Activated T-helper 17 cell treated with anti-CD3 and anti-CD28 coated beads, Interleukin-2, amount 50 U/mL, for 72 hours (primary cell): ENCODE measurements at places on chromosomes 4 and X. TPM values are rescaled to one million over a fixed set of nuclear protein-coding genes. Genes with fewer than 3 reads are reported as not detected.

The GPAT3 gene
- total RNA-seq = 5.6 TPM

The SEC24B gene
- total RNA-seq = 28.1 TPM

The STPG2 gene
- 0.21 TPM for total RNA-seq

The CLIC2 gene
- 0.74 TPM for total RNA-seq

The ARR3 gene
- not detected for total RNA-seq

The ARMCX4 gene
- total RNA-seq = 11.3 TPM

The MXRA5 gene
- total RNA-seq = not detected

The ASB9 gene
- 3.1 TPM for total RNA-seq

The PRSS12 gene
- total RNA-seq = not detected

The BRS3 gene
- total RNA-seq = not detected

The IL1RAPL2 gene
- total RNA-seq = not detected

The PITX2 gene
- total RNA-seq = not detected

The TECRL gene
- total RNA-seq = not detected

The EPGN gene
- total RNA-seq = not detected

The HS6ST2 gene
- total RNA-seq = 0.19 TPM

The DUSP21 gene
- not detected for total RNA-seq

The ERVMER34-1 gene
- 0.09 TPM for total RNA-seq

The CDX4 gene
- total RNA-seq = not detected

The RXFP1 gene
- total RNA-seq = not detected

The LIMCH1 gene
- not detected for total RNA-seq

The DDX60 gene
- total RNA-seq = 9.3 TPM

The TCEAL1 gene
- total RNA-seq = 6.0 TPM

The MAB21L2 gene
- not detected for total RNA-seq

The CHRDL1 gene
- total RNA-seq = not detected

The GPRIN3 gene
- 43.5 TPM for total RNA-seq

The DGKK gene
- not detected for total RNA-seq

The CUL4B gene
- total RNA-seq = 36.2 TPM

The KLB gene
- not detected for total RNA-seq

The PCDH7 gene
- not detected for total RNA-seq

The RWDD4 gene
- total RNA-seq = 8.8 TPM

The ARMCX1 gene
- 0.95 TPM for total RNA-seq

The CRMP1 gene
- not detected for total RNA-seq

The FGFRL1 gene
- 16.7 TPM for total RNA-seq

The AWAT2 gene
- total RNA-seq = not detected

The GRXCR1 gene
- total RNA-seq = not detected

The PCDH19 gene
- total RNA-seq = not detected

The TMEM131L gene
- 19.1 TPM for total RNA-seq

The TACR3 gene
- total RNA-seq = not detected

The UCHL1 gene
- 4.9 TPM for total RNA-seq

The SULT1E1 gene
- not detected for total RNA-seq
